ENCODE measurements at places on chromosomes 12 and 14.

GRCh38 chr14:55129086-55129427, at the start of gene LGALS3:
Gene LGALS3 (plus strand): TSS chr14:55129252. CDS start chr14:55137374, 8,122 bp downstream.
- DNase-seq: peak; percentile 34

DNA sequence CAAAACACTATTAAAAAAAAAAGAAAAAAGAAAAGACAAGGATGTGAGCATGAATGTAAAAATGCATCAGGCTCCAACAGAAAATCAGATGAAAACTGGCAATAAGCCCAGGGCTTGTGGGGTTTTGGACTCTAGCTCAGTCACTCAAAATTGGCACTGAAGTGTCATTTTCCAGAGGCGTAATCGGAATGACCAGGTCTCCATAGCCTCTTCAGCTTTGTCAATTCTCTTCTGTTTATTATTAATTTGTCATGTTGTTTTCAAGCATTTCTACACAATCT, 137.2 kb upstream of the TRHDE start:
- DNase-seq: no peak

GRCh38 chr14:26917086-26917485, 319.3 kb upstream of the NOVA1 start:
- no peak for DNase-seq

DNA sequence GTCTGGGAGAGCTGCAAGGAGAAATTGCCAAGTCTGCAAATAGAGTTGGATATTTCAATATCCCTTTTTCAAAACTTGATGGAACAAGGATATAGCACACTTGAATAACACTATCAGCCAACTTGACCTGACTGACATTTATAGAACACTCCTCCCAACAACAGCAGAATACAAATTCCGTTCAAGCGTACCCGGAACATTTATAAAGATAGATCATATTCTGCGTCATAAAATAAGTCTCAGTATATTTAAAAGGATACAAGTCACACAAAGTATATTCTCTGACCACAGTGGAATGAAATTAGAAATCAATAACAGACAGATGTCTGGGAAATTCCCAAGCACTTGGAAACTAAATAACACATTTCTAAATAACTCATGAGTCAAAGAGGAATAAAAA, 29.0 kb upstream of the MEG3 start:
- DNase-seq: no peak

DNA sequence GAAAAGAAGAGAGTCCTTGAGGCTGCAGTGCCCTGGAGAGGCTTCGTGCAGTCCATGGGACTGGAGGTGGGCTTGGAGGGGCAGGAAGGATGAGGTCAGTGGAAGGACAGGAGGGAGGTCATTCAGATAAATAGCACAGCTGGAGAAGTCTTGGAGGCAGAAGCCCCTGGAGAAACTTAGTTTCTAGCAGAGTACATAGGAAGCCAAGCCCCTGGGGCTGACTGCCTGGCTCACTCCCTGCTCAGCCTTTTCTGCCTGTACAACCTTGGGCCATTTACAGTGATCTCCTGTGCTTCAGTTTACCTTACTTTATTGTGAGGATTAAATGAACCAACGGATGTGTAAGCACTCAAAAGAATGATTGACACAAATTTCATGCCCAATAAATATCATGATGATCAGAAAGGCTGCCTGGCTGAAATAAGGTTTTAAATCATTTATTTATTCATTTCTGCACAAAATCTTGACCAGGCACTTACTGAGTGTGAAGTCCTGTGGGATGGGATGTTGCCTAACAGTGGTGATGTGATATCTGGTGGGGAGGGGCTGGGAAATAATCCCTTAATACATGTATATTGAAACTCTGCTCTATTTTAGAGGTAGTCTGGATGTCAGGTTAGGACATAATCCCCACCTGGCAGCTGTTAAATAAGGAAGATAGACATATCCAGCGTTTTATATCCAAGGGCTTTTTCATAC, 54.3 kb downstream of the PLEKHG7 start:
- no peak for DNase-seq

- DNase-seq: no peak
Measured at GRCh38 chr14:58923751-58924405, 264.6 kb upstream of the DAAM1 start.

- DNase-seq: no peak
Measured at GRCh38 chr12:109729371-109729781, 15.8 kb downstream of the FAM222A start.

DNA sequence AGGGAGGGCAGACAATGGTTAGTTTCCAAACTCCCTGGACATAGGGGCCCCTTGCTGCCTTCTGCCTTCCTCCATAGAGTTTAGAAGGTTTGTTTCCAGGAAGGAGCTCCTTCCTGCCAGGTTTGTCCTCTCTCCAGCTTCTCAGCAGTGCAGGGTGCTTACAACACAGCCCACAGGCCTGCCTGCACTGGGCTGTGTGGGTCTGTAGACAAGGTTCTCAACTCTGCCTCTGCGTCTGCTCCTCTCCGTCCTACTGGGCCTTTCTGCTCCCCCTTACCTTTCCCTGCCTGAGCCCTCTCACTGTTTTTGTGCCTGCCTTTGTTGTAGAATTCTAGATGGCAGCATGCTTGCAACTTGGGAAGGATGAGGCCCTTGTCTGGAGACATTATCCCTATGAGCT, 124.0 kb downstream of the SAMD4A start:
- DNase-seq: no peak

- no peak for DNase-seq
Measured at GRCh38 chr12:51437431-51437830, 12.8 kb downstream of the SLC4A8 start.

GRCh38 chr14:102028733-102029132, 58.1 kb downstream of the HSP90AA1 start:
- no peak for DNase-seq

GRCh38 chr12:11563785-11564739, 85.4 kb upstream of the ETV6 start:
- no peak for DNase-seq

DNA sequence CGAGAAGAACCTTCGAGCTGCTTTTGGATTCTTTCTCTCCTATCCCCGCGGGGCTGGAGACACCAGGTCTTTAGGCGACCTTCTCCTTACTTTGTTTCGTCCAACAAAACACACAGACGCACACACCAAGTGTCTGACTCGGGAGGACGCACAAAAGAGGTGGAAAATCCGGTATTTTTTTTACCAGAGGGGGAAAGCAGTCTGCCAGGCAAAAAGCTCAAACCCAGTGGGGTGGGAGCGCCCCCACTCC, 2.1 kb downstream of the SIX4 start:
- no peak for DNase-seq

DNA sequence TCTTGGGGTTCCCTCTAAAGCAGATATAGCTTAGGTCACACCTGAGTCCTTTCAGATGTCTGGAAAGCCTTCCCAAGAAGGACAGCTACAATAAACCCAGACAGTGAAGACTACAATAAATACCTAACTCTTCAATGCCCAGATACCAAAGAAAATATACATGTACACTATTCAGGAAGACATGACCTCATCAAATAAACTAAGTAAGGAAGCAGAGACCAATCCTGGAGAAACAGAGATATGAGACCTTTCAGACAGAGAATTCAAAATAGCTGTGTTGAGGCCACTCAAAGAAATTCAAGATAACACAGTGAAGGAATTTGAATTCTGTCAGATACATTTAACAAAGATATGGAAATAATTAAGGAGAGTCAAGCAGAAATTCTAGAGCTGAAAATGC, 15.3 kb downstream of the MIPOL1 start:
- no peak for DNase-seq

DNA sequence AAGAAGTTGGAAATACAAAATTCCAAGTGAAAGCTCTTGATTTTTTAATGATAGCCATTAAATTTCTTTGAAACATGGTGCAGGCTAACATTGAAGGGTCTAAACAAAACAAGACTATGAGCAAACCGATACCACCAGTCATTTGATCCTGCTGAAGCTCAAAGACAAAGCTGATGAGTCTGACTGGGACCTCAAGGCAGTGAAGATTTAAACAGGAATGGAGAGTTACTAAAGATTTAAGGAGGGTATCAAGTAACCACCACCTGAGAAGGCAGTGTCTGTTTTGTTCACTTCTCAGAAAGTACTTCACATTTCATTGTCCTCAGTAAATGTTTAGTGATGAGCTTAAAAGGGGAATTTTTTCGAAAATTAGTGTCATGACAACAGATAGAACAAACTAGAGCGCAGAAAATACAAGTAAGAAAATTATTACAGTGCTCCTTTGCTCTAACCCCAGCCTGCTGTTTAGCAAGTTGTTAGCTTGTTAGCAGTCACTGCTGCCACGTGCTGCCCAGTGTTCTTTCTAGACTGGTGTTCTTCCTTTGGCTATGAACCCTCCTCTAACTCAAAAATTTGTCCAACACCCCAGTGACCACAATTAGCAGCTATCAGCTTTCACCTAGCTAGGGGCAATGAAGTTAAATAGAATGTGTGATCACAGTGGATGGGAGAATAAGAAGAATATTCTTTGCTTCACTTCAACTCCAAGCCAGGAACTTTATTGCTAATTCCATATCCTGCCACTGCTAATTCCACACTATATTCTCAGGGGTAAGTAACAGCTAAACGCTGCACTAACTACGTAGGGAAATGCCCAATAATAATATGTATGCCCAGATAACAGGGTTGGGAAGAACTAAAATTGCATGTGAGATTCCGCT, 41.1 kb downstream of the YAF2 start:
- no peak for DNase-seq

- no peak for DNase-seq
Measured at GRCh38 chr12:69266036-69266635, 26.8 kb downstream of the CPSF6 start.

- DNase-seq: no peak
Measured at GRCh38 chr14:54908190-54908589, 5.6 kb upstream of the GCH1 start.

- peak; percentile 20 for DNase-seq
Measured at GRCh38 chr12:40224439-40225291, at the start of gene LRRK2. Gene LRRK2 (plus strand): TSS chr12:40224997. CDS start chr12:40225132, 135 bp downstream.

DNA sequence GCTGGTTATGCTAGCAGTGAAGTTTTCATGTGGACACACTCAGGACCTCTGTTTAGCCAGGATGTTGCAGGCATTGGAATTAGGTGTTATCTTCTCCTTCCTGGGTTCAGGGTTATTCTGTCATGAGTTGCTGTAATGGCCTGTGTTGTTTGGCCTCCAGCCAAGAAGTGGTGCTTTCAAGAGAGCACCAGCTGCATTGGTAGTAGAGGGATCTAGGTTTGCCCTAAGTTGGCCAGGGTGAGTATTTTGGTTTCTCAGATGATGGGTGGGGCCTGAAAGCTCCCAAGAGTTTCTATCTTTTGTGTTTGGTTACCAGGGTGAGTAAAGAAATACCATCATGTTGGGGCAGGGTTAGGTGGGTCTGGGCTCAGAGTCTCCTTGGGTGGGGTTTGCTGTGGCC, 2.7 kb upstream of the GZMH start:
- no peak for DNase-seq

DNA sequence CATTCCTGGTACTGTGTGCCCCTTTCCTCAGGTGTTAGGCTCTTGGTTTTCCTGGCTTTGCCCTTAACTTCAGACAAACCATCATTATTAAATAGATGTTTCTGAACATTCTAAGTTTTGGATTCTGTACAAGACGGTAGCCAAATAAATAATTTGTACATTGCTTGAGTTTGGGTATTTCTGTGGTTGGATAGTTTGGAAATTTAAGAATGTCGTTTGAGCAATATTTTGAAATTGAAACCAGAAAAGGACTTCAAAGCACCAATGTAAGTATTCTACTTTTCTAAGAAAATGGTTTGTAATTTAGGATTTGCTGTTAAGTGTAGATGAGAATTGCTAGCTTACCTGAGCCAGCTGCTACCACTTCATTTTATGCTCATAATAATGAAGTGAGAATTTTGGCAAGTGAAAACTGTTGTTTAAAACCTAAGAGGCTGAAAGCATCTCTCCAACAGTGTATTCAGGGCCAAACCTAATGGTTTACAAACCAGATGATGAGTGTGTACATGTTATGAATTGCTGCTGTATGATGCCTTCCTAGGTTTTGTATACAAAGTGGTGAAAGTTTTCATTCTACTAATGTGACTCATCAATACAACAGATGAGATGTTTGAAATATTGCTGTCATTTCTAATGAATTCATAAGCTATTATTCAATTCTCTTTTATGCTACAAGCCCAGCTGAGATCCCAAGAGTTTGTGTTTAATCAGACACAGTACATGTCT, 181.5 kb upstream of the PRKD1 start:
- no peak for DNase-seq

- no peak for DNase-seq
Measured at GRCh38 chr14:53542732-53543131, 389.6 kb upstream of the DDHD1 start.

DNA sequence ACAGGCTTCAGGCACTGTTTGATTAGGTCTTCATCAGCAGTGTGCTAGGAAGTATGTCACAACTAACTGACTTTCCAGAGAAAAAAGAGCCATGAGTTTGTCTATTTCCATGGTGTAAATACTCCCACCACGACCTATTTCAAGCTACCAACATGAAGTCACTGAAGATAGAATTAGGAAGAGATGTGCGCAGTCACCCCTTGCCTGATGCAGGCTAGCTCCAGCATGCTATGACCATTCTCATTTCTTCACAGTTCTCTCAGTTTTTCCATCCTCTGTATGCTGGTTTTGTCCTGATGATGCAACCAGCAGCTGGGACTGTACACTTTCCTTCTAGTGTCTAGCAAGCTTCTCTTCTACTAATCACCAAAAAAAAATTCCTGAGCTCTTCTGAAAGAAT, 191.6 kb upstream of the NUDT4 start:
- no peak for DNase-seq

DNA sequence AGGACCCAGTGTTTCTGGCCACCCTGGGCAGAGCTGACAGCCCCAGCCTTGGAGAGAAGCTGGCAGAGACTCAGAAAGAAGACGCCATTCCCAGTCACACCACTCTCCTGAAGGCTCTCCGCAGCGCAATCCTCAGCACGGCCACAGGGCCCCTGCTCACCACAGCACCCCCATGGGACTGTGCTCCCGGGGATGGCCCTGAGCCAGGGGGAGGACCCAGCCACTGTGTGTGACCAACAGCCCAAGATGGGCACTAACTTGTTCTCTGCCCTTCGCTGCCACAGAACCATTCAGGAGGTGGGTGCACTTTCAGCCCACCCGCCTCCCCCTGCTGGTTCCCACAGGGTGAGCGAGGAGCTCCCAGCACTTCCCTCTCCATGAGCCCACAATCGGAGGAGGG, 57.1 kb downstream of the CCNK start:
- no peak for DNase-seq

DNA sequence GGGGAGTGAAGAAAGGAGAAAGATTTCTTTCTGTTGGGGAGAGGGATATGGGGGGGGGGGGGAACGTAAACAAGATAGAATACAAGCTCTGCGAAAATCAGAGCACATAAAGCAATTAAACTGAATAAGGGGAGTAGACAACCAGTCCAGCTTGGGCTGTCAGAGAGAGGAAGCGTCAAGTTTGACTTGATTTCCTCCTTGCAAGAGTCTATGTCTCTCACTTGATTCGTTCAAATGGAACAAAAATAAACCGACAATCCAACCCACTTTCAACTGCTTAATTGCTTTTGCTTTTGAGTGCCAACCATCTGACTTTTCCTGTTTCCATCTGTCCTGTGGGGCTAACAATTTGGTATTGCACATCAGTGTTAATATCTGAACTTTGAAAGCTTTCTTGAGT, 942 bp downstream of the SYT1 start:
- DNase-seq: no peak

- DNase-seq: no peak
Measured at GRCh38 chr12:93862424-93862823, 185.2 kb downstream of the CRADD start.
